ENCODE measurements at places on chromosomes 4 and X.

- DNase-seq, result no peak
Observed at GRCh38 chr4:22496165-22496813, 19.6 kb downstream of the ADGRA3 start.

DNA sequence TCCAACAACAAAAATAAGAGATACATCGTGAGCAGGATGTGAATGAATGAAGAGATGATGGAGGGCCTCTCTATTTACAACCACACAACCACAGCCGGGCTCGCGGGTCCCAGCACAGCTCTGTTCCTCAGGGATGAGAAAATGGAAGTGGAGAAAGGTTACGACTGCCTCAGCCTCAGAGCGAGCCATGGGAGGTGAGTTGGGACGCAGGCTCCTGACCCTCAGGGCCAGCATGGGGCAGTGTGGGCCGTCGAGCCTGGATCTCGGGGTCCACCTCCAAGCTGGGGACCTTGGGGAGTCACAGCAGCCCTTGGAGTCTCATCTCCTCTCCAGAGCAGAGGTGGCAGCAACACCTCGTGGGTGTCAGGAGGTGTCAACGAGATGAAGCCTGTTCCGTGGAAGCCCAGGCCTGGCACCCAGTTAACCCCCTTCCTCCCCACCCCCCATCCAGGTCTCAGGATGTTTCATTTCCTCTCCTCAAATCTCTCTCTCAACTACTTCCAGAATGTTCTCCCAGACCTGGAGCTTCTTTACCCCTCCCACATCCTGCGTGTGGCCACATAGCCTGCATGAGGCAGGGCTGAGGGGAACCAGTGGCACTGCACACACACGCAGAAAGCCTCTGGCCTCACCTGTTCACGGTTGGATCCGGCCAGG, 25.9 kb downstream of the C4orf50 start:
- DNase-seq, result no peak

GRCh38 chr4:173413036-173413435, 14.1 kb upstream of the SCRG1 start:
- no peak for DNase-seq

DNA sequence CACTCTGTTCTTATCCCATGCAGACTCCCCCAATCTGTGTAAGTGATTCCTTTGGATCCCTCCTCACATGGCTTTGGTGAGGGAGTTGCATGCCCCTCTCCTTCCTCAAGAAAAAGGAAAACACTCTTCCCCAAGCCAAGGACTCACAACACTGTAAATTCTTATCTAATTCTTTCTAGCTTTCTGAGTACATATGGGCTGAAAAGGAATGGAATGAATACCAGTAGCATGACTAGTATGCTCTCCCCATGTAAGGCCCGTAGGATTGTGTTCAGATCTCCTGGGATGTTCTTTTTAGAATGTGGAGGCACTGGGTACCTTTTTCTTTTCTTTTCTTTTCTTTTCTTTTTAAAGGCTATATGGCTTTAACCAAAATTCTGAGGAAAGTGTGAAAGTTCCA, 17.0 kb upstream of the MAGED1 start:
- no peak for DNase-seq

- no peak for DNase-seq
Observed at GRCh38 chr4:14646831-14647230, 355.4 kb upstream of the CPEB2 start.

GRCh38 chr4:48259748-48260147, 9.9 kb downstream of the TEC start:
- DNase-seq, result no peak

DNA sequence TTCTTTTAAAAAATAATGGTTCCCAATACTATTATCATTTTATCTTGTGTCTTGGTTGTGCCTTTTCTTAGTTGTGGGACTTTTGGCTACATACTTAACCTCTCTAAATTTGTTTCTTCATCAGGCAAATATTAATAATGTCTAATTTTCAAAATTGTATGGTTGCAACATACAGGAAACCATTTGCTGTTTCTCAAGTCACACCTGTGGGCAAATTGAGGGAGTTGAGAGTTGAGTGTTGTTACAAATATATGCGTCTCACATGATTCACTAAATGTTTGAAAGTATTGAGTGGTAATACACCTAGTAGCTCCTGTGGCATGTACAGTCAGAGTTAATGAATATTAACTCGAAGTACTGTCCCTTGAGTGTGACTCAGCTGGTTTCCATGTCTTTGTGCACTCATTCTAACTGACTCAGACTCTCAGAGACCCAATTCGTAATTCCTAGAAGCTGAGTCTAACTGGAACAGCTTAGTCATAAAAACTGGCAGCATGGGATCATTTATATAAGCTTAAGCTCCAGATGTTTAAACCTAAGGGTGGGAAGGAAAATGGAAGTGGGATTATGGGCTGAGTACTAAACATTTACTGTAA, 802.4 kb downstream of the TRIML1 start:
- no peak for DNase-seq

GRCh38 chr4:54449999-54450398, 207.8 kb upstream of the KIT start:
- DNase-seq, result no peak

GRCh38 chr4:141062651-141063050, 70.6 kb downstream of the RNF150 start:
- no peak for DNase-seq

DNA sequence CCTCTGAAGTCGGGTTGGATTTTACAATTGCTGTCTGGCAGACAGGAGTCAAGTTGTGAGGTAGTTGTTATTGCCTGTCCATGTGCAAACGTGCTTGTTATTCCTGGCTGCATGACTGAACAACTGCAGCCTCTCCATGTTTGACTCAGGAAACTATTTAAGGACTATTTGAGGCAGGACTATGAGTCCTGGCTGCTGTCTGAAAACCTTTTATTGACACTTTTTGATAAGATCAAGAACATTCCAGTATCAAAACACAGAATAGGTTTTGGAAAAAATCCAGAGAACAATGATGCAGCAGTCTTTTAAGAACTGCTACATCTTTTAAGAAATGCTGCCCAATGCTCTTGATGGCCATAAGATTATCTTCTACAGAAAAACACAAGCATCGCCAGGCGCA, 10.0 kb upstream of the SPRY1 start:
- DNase-seq, result no peak

All from WTC11 (cell line).